ENCODE measurements at places on chromosomes 4 and X. TPM values are rescaled to one million over a fixed set of nuclear protein-coding genes. Genes with fewer than 3 reads are reported as not detected.

DNA sequence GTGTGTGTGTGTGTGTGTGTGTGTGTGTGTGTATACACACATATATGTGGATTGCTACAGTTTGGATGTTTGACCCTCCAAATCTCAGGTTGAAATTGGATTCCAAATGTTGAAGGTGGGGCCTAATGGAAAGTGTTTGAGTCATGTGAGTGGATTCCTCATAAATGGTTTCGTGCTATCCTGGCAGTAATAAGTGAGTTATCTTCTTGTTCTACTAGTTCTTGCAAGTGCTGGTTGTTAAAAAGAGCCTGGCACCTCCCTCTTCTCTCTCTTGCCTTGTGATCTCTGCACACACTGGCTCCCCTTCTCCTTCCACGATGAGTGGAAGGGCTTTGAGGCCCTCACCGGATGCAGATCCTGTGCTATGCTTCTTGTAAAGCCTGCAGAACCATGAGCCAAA, 344.1 kb downstream of the SH2D1A start:
- H3K27me3 ChIP-seq: no peaks in the 10 kb centered on the region
- H3K27ac ChIP-seq: no peak overlapping the region
- H3K4me3 ChIP-seq: no peak overlapping the region
- H3K36me3 ChIP-seq: no peaks in the 10 kb centered on the region

GRCh38 chr4:39390603-39391002, 16.1 kb upstream of the KLB start:
- H3K27me3 ChIP-seq: no peaks in the 10 kb centered on the region
- H3K36me3 ChIP-seq: no peaks in the 10 kb centered on the region
- no peak for DNase-seq
- H3K4me1 ChIP-seq: no peaks in the 10 kb centered on the region
- no peak overlapping the region for H3K27ac ChIP-seq
- H3K4me3 ChIP-seq: no peak overlapping the region

- H3K27me3 ChIP-seq: no peaks in the 10 kb centered on the region
- no peak for DNase-seq
- peaks cover 5% of the 10 kb centered on the region for H3K4me1 ChIP-seq
- H3K36me3 ChIP-seq: no peaks in the 10 kb centered on the region
- H3K4me3 ChIP-seq: no peak overlapping the region
These were observed 177.0 kb upstream of the RASGEF1B start for GRCh38 chr4:81648576-81649275.

DNA sequence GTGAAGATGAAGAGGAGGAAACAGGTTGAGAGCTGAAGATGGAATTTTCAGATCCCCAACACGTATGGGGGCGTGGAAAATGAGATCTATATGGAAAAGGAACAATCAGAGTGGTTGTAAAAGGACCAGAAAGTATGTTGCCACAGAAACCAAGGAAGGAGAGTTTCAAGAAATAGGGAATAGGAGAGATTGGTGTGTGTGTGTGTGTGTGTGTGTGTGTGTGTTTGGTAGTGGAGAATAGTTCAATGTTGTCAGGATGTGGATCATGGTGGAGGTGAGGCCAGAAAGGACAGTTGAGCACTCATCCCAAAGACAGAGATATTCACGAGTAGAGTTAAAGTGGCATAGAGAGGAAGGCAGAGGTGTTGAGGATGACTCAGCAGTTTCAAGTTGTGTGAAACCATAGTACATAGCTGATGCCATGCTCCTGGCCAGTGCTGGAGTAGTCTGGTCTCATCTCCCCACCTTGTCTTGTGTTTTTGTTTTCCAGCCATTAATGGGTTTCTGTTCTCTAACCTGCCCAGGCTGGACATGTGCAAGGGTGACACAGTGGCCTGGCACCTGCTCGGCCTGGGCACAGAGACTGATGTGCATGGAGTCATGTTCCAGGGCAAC, 36.1 kb downstream of the HEPH start:
- no peak overlapping the region for H3K27ac ChIP-seq
- no peak for DNase-seq
- H3K27me3 ChIP-seq: no peaks in the 10 kb centered on the region
- H3K36me3 ChIP-seq: no peaks in the 10 kb centered on the region
- H3K4me1 ChIP-seq: no peaks in the 10 kb centered on the region
- no peak overlapping the region for H3K4me3 ChIP-seq

DNA sequence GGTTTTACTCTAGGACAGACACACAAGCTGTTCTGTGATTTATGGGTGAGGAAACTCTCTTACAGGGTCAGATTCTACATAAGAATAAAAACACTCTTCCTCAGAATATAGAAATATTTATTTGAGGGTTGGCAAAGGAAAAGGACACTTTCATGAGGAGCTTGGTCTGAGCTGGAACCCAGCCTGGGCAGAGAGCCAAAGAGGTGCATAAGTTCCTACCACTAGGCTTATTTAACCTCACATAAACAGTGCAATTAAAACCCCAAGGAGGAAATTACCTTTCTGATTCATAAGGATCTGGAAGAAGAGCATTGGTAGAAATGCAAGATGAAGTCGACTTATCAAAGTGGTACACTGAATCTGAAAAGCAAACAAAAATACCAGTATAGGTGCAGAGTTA, 32.9 kb downstream of the SETD7 start:
- no peak overlapping the region for H3K4me3 ChIP-seq
- H3K27ac ChIP-seq: no peak overlapping the region
- H3K4me1 ChIP-seq: no peaks in the 10 kb centered on the region
- H3K36me3 ChIP-seq: peaks cover 40% of the 10 kb centered on the region
- no peak for DNase-seq

DNA sequence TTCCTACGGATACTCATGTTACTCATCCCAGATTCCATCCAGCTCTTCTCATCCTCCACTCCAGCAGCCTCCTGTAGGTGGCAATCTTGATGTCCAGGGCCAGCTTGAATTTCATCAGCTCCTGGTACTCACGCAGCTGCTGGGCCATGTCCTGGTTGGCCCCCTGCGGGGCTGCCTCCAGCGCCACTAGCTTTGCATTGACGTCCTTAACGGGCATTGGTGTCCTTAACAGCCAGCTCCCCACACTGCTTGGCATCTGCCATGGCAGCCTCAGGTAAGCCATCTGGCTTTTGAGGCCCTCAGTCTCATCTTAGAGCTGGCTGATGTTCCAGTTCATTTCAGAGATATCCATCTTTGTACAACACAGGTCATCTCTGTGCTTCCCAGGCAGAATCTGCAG, 223.7 kb downstream of the FGF13 start:
- H3K27me3 ChIP-seq: no peaks in the 10 kb centered on the region
- DNase-seq: no peak
- no peak overlapping the region for H3K4me3 ChIP-seq
- H3K27ac ChIP-seq: no peak overlapping the region
- H3K4me1 ChIP-seq: no peaks in the 10 kb centered on the region

- H3K27ac ChIP-seq: no peak overlapping the region
- H3K36me3 ChIP-seq: no peaks in the 10 kb centered on the region
- no peaks in the 10 kb centered on the region for H3K27me3 ChIP-seq
- no peaks in the 10 kb centered on the region for H3K4me1 ChIP-seq
These were observed 2.9 kb downstream of the TEC start for GRCh38 chr4:48266781-48267180.

DNA sequence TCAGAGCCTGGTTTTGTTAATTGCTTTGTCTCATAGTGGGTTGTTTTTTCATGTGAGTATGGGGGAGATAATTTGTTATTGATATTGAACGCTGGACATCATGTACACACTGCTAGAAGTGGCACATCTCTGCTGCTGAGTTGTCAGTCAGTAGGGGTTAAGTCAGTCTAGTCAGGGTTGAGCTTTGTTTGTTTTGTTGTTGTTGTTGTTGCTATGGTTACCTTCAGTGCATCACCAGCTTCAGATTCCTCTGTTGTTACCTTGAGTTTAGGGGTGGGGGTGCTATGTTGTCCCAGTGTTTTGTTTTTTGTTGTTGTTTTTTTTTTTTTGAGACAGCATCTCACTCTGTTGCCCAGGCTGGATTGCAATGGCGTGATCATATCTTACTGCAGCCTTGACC, 9.9 kb downstream of the YIPF6 start:
- no peak for DNase-seq
- no peak overlapping the region for H3K27ac ChIP-seq

- H3K36me3 ChIP-seq: no peaks in the 10 kb centered on the region
- no peak for DNase-seq
These were observed 605 bp upstream of the FAT1 start for GRCh38 chr4:186724058-186724863.

DNA sequence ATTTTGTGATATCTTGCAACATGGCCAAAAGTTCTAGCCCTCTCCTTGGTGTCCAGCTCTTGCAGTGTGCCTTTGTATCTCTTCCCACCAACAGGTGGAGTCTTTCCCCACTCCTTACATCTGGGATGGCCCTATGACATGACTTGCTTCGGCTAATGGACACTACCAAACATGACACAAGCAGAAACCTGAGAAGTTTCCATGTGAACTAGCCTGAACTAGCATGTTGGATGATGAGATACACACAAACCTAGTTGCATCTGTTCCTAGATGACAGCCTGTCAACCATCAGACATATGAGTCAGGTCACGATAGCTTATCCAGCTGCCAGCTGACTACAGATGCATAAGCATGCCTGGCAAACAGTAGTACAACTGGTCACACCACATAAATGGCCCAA, 207.5 kb upstream of the FTHL17 start:
- no peaks in the 10 kb centered on the region for H3K27me3 ChIP-seq
- DNase-seq: no peak
- no peak overlapping the region for H3K4me3 ChIP-seq
- H3K27ac ChIP-seq: no peak overlapping the region
- no peaks in the 10 kb centered on the region for H3K36me3 ChIP-seq

GRCh38 chrX:1031521-1032430, 180.7 kb downstream of the CRLF2 start:
- H3K27ac ChIP-seq: no peak overlapping the region
- no peaks in the 10 kb centered on the region for H3K27me3 ChIP-seq
- H3K4me1 ChIP-seq: no peaks in the 10 kb centered on the region
- no peak for DNase-seq

DNA sequence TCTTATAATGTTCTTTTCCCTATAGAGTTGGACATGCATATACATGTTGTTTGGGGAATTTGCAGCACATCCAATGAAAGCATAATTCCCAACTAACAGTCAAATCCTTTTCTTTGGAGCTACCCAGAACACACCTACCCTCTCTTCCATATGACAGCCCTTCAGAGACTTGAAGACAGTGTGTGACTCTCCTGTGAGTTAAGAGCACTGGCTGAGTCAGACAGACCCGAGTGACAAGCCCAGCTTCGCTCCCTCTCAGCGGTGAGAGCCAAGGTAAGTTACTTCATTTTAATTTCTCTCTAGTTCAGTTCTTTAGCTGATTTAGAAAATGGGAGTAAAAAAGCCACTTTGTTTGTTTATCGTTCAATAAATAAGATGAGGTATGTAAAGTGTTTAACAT, 86.3 kb downstream of the RTL9 start:
- no peaks in the 10 kb centered on the region for H3K27me3 ChIP-seq
- no peaks in the 10 kb centered on the region for H3K36me3 ChIP-seq
- H3K4me3 ChIP-seq: no peak overlapping the region
- no peak for DNase-seq
- H3K4me1 ChIP-seq: no peaks in the 10 kb centered on the region

GRCh38 chr4:40196724-40197281, at the start of gene RHOH:
RHOH (plus strand) TSS chr4:40197031; CDS start chr4:40243387, 46,356 bp downstream.
- H3K4me1 ChIP-seq: no peaks in the 10 kb centered on the region
- H3K27ac ChIP-seq: no peak within 1 kb of the TSS
- peak within 1 kb of the TSS; percentile 30 for H3K4me3 ChIP-seq
- no peaks in the 10 kb centered on the region for H3K27me3 ChIP-seq
- no peak for DNase-seq

DNA sequence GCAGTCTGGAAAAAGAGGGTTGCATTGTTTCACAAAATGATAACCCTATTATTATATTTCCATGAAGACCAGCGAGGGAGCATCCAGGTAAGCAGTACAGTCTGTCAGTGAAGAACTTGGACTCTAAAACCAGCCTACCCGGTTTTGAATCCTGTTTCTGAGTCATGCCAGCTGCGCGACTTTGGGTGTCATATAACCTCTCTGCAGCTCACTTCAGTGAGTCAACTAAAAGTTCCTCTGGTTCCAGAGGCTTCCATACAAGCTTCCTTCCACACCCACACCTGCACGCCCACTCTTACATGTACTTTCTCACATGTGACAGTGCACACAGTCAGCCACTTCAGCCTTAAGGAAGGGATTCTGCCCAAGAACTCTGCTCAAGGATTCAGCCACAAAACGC, 49.8 kb upstream of the PRPS2 start:
- no peak overlapping the region for H3K4me3 ChIP-seq
- H3K27me3 ChIP-seq: no peaks in the 10 kb centered on the region
- no peak overlapping the region for H3K27ac ChIP-seq

- H3K4me3 ChIP-seq: no peak overlapping the region
- H3K27ac ChIP-seq: no peak overlapping the region
- DNase-seq: no peak
- H3K36me3 ChIP-seq: no peaks in the 10 kb centered on the region
- no peaks in the 10 kb centered on the region for H3K4me1 ChIP-seq
These were observed 1043.1 kb upstream of the PABPC4L start for GRCh38 chr4:135244696-135245095.

DNA sequence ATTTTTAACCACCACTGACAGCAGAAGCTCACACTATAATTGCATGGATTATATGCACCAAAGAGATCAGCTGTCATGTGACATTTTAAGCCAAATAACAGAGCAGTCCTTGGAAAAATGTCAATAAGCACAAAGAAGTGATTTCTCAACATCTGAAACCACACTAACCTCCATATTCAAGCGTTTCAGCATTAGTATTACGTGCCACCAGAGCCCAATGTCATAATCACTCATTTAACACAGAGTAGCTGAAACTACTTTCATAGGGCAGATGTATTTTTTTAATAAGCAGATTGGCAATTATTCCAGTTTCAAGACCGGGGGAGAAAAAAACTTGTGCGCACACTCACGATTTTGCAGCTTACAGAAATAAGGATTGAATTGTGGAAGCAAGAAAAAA, 76.6 kb downstream of the SH3KBP1 start:
- no peaks in the 10 kb centered on the region for H3K4me1 ChIP-seq
- DNase-seq: no peak
- H3K27ac ChIP-seq: no peak overlapping the region
- H3K27me3 ChIP-seq: no peaks in the 10 kb centered on the region
- no peaks in the 10 kb centered on the region for H3K36me3 ChIP-seq

DNA sequence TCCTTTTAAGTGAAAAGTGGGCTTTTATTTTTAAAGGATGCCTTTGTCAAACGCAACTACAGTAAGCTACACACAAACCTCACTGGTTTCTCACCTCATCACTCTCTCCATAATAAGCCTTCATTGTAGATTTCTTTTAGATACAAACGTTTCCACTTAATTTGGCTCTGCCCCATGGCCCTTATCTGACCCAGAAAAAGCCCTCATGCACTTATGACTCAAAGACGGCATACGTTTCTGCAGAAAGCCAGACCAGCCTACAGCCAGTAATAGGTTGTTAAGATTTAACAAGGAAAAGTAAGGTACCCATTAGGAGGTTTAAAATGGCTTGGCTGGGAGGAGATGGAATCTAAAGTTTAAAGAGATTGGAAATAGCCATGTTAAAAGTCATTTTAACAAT, 914.6 kb upstream of the INTU start:
- no peak for DNase-seq
- H3K27ac ChIP-seq: no peak overlapping the region
- H3K4me1 ChIP-seq: no peaks in the 10 kb centered on the region
- no peaks in the 10 kb centered on the region for H3K36me3 ChIP-seq
- H3K27me3 ChIP-seq: no peaks in the 10 kb centered on the region

GRCh38 chrX:54891573-54891972, 29.1 kb upstream of the TRO start:
- no peak for DNase-seq
- no peak overlapping the region for H3K4me3 ChIP-seq

Gene OPN1MW2
- total RNA-seq: not detected

Gene DLG3
- 17.3 TPM for total RNA-seq

Gene ZNF630
- total RNA-seq: 3.7 TPM

Gene TIMM17B
- total RNA-seq: 30.0 TPM

Gene IL21
- total RNA-seq: not detected
